ENCODE measurements at places on chromosomes 6 and 20.

GRCh38 chr20:53921443-53921973 is 148.9 kb downstream of the BCAS1 start:
- DNase-seq: no peak

DNA sequence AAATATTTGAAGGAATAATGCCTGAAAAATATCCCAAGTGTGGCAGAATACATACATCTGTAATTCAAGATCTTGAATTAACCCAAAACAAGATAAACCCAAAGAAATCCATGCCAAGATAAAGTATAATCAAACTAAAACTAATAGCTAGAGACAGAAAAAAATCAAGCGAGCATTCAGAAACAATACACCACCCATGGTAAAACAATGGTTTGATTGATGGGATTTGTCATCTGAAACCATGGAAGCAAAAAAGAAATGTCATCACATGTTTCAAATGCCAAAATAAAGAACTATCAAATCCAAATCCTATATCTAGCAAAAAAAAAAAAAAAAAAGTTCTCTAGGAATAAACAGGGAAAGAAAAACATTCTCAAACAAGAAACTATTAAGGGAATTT is 5.1 kb upstream of the DEFB127 start:
- no peak for DNase-seq

GRCh38 chr6:168264593-168265335 is 54.8 kb downstream of the DACT2 start:
- no peak for DNase-seq

DNA sequence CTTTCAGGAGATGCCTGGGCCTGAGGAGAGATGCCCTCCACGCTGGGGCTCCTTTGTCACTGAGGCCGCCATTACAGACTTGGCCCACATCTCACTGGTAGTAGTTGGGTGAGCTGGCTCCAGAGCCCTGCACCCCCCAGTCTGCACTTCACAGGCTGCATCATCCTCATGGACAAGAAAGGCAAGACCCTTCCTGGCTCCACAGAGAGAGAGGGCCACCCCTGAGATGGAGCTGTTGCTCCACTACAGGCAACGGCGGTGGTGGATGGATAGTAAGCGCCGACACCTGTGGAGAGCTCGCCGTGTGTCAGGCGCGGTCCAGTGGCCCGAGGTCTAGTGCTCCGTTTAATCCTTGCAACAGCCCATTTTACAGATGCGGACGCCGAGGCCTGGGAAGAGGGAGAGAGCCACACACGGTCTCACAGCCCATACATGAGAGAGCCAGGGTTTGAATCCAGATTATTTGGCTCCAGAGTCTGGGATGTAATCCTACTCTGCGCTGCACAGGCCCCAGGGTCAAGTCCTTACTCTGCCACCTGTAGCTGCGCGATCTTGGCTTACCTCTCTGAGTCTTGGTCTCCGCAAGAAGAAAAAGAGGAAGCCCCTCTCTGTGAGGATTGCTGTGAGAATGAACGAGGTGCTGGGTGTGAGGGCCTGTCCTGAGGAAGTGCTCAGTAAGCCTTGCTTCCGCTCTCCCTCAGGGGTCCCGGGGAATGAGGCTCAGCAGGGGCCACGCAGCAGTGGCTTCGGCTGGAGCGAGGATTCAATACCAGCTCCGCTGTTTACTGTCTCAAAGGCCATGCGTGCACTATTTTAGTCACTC is 34.5 kb downstream of the SPDEF start:
- DNase-seq: no peak

GRCh38 chr20:22744341-22745193 is 160.2 kb upstream of the FOXA2 start:
- no peak for DNase-seq

DNA sequence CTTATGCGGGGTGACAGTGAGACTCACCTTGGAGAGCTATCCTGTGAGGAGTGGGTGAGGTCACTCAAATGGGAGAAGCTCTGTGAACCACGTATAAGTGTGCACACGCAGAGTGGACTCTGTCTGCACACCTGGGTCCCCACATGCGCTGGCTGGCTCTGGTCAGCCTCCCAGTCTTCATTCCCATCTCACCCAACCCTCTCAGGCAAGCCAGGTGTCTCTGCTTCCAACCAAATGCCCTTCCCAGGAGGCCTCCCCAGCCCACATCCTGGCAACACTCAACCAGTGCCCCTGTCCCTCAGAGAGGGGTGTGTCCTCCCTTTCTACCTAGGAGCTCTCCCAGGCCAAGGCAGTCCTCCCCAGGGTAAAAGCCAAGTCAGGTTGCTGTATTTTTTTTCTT is 8.0 kb upstream of the PI16 start:
- DNase-seq: no peak

All from stimulated activated naive CD4-positive, alpha-beta T cell treated with Interleukin-2 at 50 U/mL for 16 hours (primary cell).